NCI-H510A (cell line): ENCODE measurements at places on chromosomes 7 and 10.

DNA sequence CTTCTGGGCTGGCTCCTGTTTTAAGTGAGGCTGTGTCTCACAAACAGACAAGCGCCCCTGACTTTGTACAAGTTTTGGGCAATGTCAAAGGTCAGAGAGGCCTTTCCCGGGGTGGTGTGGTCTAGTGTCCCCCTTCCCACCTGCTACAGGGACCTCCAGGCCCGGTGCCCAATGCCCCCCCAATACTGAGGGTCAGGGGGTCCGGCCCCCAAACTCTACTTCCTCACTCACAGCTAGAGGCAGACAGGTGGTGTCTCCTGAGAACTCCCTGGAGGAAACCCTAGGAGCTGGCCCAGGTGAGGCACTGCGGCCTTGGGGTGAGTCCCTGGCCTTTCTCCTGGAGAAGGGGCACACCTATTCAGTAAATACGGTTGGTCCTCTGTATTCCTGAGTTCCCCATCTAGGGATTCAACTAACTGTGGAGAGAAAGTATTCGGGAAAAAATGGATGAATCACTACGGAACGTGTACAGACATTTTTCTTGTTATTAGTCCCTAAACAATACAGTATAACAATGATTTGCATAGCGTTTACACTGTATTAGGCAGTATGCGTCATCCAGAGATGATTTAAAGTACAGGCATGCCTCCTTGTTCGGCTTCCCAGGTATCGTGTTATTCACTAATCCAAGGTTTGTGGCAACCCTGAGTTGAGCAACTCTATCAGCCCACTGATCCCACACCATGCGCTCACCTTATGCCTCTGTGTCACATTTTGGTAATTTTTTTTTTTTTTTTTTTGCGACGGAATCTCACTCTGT lies 308.1 kb downstream of the WDR37 start:
- DNase-seq, result no peak

GRCh38 chr7:145696071-145696470 lies 420.5 kb upstream of the CNTNAP2 start:
- DNase-seq, result no peak

DNA sequence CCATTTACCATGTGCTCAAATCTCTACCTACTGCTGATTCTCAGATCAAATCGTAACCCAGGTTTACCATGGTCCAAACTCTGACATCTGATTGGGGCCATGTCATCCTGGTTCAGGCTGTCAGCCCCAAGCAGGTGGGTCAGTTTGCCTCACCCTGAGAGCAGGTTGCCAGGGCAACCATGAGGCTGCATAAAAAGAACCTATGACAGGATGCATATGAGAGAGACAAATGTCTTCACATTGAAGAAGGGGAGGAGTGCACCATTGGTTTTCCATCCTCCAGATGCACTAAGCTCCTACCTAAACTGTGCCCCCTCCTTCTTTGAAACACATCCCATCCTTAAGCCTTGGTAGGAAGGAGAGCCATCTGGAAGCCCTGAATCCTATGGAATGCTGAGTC lies 10.2 kb downstream of the PRSS1 start:
- DNase-seq, result no peak

DNA sequence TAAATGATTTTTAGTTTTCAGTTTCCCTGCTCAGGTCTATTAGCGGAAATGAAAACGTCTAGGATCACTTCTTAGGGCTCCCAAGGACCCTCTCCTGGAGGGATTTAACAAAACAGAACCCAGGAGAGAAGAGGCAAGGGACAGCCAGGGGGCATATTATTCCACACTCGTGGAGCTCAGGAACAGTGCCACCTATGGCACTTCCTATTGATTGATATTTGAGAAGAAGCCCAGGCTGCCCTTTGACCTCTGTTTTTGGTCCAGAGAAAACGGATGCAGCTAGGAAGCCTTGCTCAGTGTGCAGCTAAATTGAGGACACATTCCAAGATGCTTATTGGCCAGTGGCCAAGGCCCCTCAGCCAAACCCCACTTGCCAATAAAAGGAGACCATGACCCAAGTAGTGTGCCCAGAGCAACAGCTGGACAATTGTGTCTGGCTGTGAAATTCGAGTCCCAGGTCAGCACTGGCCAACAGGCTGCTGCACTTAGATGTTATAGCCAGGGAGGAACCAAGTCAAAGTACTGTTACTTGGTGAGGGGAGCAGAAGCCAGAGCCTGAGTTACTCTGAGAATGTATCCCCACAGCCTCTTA lies 24.0 kb upstream of the GPNMB start:
- DNase-seq, result no peak

DNA sequence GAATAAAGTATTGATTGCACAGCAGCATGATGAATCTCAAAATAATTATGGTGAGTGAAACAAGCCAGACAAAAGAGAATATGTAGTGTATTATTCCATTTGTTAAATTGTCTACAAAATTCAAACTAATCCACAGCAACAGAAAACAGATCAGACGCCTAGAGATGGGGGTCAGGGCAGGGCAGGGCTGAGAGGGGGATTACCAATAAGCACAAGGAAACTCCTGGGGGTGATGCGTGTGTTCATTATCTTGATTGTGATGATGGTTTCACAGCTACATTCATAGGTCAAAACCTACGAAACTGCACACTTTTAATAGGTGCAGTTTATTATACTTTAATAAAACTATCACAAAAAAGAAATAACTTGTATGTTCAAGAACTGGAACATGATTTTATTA lies 132.7 kb upstream of the CDK6 start:
- no peak for DNase-seq

DNA sequence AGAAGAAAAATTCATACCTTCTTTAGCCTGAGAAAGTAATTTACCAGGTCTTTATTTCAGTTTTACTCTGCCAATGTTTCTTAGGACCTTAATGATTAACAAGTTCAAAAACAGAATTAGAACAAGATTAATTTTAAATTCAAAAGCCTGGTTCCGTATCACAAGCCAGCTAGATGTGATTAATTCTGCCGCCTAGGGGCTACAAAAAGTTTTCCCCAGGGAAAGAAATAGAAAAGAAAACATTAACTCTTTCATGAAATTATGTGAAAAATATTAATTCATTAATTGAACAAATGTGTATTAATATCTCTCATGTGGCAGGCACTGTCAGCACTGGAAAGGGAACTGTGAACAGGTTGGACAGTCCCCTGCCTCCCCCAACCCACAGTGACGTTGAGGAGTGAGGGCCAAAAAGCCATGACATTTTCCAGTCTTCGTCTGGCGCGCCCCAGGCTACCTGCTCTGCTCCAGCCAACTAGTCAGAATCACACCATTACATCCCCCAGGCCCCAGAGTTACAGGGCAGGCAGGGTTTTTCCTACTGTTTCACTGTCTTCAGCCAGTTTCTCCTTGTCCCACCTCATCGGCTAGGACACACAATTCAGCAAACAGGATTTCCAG lies 20.1 kb downstream of the TMEM176A start:
- DNase-seq, result no peak

DNA sequence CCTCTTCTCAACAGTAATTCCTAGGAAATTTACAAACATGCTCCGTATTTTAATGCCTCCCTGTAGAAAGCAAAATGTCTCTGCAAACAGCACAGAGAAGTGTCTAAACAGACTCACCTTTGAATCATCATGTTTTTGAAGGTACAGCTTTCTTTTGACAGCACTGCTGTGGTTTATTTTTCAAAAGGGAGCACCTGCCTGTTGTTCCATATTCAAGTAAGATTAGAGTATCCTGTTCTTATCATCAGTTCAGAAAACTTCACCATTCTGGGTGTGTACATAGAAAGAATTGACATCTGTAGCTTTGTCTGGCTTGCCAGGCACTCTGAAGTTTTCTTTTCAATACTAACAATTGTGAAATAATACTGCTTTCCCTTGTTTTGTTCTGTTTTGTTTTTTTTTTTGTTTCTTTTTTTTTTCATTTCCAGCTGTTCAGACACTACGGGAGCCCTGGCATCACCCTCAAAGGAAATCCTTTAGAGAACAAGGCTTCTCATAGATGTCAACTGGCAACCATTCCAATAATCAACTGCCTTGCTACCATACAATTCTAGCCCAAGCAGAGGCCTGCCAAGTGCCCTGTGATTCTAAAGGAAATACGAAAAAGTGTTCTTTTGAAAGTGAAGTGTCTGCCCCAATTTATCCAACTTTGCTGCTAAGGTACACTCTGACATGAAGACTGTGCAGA lies 275.9 kb downstream of the PRPF18 start:
- DNase-seq, result no peak

DNA sequence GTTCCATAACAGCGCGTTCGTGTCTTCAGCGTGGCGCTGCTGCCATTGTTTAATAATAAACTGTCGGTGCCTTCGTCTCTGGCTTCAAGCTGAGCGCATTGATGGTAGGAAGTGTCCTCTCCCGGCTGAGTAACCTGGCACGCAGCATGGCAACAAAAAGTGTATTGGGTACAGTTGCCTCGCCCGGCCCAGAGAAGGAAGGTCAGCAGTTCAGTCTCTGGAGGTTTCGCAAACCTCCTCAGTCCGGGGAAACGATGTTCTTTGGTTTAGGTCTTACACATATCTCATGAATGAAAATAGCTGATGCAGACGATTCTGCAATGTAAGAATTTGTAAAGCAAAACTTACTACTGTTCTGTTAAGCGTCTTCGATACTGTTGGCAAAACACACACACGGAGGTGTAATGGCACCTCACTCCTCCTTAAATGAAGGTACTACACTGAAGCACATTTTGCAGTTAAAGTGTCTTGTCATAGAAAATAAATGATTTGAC lies 739 bp upstream of the CCDC186 start:
- DNase-seq, result no peak

GRCh38 chr7:105810556-105810955 lies 65.8 kb downstream of the ATXN7L1 start:
- DNase-seq, result no peak

GRCh38 chr7:137953043-137953664 lies 48.7 kb downstream of the CREB3L2 start:
- no peak for DNase-seq

- DNase-seq, result no peak
Measured at GRCh38 chr10:90939648-90940047, 18.8 kb upstream of the ANKRD1 start.

DNA sequence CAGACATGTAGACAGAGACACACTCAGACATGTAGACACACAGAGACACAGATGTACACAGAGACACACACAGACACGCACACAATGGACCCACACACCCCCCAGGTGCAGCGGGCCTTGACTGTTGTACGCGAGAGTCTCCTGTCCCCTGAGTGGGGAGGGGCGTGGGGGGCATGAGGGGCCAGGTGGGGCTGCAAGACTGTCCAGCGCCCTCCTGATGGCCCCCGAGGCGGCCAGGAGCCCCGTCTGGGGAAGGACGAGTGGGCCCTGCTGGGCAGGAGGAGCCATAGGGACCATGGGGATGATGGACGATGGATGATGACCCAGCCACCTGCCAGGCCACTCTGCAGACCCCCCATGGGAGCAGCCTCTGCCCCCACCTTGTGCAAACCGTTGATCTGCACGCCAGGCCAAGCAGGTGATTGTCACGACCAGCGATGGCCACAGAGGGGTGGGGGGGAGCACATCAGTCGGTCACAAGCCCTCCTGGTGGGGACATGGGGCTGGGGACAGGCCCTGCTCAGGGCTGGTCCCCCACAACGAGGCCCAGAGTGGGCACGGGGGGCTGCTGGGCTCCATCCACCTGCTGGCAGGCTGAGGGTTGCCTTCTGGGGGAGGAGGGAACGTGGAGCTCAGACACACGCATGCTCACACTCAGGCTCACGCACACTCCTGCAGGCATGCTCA lies 11.6 kb downstream of the VENTX start:
- no peak for DNase-seq

DNA sequence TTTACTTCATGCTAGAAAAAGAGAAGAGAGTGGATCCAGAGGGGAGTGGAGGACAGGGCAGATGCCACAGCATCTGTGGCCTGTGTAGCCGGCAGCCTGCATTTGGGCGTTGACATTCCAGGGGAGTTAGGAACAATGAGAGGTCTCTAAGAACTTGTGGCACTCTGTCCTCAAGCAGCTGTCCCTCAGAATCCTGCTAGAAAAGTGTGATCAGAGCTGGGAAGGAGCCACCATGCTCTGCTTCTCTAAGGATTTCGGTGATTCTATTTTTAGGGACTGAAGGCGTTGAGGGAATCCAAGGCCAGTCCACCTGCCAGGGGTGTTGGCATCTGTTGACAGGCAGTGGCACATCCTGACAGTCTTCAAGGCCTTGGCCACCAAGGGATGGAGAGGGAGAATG lies 7.6 kb downstream of the LRIT2 start:
- no peak for DNase-seq

- no peak for DNase-seq
Measured at GRCh38 chr10:101438881-101439391, 85.0 kb downstream of the BTRC start.

- no peak for DNase-seq
Measured at GRCh38 chr10:122850705-122851640, 5.3 kb upstream of the CUZD1 start.

DNA sequence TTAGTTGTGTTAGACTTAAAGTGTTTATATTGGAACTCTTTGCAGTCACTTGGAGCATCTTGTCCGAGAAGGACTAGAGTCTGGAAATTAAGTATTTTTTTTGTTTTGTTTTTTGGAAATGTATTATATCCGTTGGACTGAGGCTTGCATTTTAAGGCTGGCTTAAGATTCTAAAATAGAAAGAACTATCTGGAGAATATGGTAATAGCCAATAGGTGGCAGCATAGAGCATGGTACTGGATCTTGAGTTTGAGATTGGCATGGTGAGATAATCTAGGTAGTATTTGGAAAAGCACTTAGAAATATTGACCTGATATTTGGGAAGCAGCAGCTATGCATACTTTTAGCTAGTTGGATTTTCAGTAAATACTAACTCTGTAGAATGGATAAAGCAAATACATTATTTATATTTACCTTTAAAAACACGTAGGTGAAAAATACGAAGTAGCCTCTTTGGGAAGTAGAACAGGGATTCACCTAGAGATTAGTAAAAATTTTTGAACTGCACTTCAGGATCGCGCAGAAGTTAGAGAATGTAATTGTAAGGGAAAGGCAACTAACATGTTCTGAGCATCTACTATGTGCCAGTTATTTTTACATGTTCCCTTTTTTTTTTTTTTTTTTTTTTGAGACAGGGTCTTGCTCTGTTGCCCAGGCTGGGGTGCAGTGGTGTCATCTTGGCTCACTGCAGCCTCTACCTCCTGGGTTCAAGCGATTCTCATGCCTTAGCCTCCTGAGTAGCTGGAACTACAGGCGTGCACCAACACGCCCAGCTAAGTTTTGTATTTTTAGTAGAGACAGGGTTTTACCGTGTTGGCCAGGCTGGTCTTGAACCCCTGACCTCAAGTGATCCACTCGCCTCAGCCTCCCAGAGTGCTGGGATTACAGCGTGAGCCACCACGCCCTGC lies 78.6 kb downstream of the LCOR start:
- no peak for DNase-seq

DNA sequence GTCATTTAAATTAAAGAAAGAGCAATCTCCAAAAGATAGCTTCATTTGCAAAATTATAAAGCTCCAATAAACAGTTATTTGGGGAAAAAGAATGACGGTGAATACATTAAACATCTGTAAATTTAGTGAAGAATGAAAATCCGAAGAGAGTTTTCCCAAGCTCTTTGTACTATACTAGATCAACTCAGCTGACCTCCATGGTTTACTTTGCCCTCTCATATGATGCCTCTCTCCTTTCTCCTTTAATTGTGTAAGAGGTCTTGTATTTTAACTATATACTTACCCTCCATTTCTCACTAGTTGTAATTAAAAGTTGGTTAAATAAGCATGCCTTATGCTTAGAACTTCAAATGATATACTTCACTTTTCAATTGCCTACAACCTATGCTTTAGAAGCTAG lies 125.8 kb downstream of the CACNA2D1 start:
- no peak for DNase-seq

GRCh38 chr7:39033885-39034624 lies 56.3 kb downstream of the POU6F2 start:
- DNase-seq, result no peak
